Stimulated activated CD8-positive, alpha-beta memory T cell treated with anti-CD3 and anti-CD28 coated beads, Interleukin-4, amount 100 ng/mL, for 48 hours (primary cell): ENCODE measurements at places on chromosomes 1 and 21.

DNA sequence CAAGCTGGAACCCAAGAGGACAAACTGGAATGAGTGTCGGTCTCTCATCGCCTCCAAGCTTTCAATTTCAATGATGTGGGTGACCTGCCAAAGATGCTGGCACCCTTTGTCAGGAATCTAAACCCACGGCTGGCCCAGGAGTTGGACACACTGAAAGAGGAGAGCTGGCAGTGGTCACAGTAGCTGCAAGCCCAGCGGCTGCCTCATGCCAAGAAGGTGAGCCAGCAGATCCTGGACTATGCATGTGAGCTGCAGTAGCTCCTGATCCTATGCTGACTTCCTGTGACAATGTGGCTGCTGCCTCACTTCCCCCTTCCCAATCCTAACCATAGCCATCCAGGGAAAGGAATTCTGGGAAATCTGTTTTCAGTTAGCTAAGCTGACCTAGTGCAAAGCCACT lies 117.0 kb upstream of the VAV3 start:
- no peak for DNase-seq

GRCh38 chr21:26513212-26513611 lies 59.9 kb downstream of the CYYR1 start:
- no peak for DNase-seq

DNA sequence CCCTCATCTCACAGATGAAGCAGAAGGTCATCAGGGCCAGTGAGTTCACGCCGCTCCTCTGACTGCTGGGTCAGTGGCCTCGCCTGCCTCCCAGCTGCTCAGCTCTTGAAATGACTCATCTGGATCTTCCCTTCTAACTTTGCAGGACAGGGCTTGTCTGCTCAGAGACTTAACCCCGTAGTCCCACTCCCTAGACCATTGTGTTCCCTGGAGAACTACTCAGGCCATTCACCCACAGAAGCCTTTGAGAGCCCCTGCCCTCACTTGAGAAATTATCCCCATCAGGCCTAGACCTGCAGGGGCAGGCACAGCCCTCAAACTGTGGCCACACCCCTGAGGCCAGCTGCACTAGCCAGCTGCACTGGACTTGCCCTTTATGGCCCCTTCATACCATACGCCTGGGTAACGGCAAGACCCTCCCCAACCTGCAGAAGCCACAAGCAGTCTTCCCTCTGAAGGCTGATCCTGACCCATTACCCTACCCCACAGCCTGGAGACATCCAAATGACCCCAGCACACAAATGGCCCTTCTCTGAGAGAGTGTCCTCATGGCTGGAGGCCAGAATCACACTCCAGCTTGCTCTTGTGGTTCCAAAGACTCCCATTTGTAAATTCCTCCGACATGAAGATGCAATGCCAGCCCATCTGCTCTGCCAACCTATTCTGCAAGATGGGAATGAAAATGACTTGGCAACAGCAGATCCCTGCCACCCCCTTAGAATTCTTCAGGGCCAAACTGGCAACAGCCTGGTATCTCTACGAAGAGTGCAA lies 33.2 kb downstream of the RCSD1 start:
- no peak for DNase-seq

GRCh38 chr21:27260728-27261127 lies 293.8 kb upstream of the ADAMTS5 start:
- DNase-seq = no peak

DNA sequence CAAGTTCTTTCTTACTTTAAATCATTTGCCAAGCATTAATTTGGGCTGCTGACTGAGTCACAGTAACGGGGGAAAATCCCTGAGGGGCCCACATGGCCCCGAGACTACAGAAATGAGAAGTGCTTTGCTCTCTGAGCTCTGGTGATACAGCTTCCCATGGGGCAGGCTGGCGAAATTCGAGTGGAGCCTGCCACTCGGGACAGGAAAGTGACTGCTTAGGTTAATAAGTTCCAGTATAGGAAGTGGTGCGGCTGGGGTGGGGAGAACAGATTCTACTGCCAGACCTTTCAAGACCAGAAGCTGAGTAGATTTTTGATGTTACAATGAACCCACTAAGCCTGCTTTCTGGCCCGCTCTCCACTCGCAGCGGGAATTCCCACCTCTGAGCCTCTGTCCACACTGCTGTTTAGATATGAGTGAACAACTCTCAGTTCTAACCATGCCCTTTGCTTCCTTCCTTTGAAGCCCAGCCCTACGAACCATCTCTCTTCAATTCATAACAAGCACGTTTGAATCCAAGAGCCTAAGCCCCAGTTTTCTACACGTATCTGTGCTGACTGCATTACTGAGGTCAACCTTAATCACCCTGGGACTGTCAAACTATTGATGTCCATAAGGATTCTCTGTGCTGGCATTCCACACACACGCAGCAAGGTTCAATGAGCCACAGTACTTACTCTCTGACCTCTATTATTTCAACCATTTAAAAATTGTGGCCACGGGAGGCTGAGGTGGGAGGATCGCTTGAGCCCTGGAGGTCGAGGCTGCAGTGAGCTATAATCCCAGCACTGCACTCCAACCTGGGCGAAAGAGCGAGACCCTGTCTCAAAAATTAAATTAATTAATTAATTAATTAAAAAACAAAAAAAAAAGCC lies 9.6 kb downstream of the ZBTB17 start:
- peak; percentile 87 for DNase-seq

DNA sequence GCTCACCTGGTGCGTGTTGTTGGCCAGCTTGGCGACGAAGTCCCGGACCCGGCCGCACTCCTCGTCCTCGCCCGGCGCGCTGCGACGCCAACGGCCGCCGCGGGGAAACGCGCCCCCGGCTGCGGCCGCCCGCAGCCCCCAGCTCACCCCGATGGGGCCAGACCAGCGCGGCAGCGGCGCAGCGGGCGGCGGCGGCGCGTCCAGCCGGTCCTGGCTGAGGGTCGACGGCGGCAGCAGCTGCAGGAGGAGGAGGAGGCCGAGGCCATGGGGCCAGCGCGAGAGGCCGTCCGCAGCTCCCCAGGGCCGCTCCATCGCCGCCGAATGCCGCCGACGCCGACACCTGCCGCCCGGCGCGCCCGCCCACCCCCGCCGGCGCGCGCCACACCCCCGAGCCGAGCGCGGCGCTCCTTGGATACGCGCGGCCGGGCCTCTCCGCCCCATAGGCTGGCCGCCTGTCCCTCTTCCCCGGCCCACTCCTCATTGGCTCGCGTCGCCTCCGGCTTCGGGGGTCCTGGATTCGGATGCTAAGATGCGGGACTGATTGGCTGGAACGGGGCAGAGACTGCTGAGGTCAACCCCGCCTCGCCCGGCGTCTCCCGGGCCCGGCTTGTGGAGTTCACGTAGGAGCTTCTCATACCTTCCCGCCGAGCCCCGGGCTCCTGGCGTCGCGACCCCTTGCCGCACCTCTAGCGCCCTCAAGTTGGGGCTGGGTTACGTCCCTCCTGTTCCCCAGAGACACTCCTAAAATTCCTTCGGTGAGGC lies at the start of gene SORT1:
SORT1 (minus strand) TSS at position 338 of the 762 bp plus-strand sequence; CDS start at position 312, 26 bp downstream.
- peak; percentile 74 for DNase-seq

GRCh38 chr21:45607021-45607908 lies 36.3 kb upstream of the PCBP3 start:
- DNase-seq = peak; percentile 40

GRCh38 chr1:27526569-27527222 lies 36.7 kb upstream of the WASF2 start:
- DNase-seq = peak; percentile 61

DNA sequence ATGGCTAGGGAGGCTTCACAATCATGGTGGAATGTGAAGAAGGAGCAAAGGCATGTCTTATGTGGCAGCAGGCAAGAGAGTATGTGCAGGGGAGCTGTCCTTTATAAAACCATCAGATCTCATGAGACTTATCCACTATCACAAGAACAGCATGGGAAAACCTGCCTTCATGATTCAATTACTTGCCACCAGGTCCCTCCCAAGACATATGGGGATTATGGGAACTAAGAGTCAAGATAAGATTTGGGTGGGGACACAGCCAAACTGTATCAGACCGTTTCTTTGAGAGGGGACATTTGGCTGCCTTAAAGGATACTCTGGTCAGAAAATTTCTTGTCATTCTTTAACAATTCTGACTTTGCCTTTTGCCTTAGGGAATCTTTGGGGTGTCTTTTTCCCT lies 3.2 kb upstream of the XPR1 start:
- no peak for DNase-seq

- no peak for DNase-seq
These were observed 145.7 kb downstream of the CASZ1 start for GRCh38 chr1:10650556-10651388.

DNA sequence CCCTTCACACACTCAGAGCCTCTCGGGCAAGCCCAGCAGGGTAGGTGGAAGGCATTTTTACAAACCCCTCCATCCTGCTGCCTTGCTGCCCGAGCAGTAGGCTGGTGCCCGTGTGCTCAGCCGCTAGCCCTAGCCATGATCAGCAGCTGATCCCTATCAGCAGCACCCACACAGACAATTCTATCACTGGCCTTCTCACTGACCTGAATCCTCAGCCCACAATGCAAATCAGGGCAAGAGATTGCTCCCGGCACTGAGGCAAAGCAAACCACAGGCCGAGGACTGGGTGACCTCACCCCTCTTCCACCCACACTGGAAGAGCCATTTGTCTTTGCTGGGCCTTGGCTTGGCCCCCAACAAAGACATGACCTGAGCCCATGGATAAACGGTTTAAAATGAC lies 895 bp upstream of the PDZK1 start:
- no peak for DNase-seq

DNA sequence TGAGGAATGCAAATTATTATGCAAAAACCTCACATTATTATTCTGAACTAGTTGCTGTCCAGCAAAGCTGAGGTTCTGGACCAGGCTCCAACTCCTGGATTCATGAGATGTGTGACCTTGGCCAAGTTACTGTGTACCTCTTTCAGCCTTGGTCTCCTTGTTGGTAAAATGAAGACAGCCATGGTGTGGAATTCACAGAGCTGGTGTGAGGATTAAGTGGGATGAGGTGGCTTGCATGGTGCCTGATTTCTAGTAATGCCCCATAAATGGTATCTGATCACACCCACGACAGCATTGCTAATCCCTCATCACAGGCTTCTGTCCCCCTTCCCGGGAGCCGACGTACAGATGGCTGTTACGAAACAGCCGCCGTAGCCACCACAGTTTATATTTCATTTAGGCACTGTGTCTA lies 59.6 kb downstream of the PGBD5 start:
- DNase-seq = no peak

DNA sequence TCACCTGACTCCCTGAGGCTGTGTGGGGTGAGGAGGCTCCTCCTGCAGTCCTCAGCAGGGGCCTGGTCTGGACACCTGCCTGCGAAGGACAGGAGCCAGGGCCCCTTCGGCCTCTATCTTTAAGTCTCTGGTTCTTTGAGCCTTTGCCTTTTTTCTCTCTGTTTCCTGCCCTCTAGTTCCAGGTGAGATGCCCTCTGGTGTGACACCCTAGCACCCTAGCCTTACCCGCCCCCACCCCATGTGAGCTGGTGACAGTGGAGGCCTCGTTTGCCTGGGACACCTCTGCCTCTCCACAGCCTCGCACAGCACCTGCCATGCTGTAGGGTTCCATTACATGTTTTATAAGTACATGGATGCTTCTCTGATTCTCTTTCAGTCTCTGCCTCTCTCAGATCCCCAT lies 47.3 kb downstream of the DDX20 start:
- DNase-seq = no peak

DNA sequence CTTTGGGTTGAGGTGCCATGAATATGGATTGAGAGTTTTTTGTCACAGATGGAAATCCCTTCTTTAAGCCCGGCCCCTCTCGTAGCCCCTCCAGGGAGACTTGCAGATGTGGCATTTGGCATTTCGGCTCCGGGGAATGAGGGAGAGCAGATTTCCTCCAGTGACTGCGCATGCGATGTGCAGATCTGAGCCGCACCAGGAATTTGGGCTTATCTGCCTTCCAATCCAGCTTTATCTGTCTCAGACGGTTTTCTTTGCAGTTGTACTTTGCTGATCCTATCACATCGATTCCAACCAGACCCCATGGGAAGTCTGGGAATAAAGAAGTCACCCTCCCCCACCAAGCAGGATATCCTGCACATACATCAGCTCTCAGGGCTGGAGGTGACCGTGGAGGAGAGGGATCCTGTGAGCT lies 11.7 kb downstream of the KIF26B start:
- DNase-seq = no peak

- DNase-seq = no peak
These were observed 29.5 kb downstream of the TGFB2 start for GRCh38 chr1:218374401-218375353.

DNA sequence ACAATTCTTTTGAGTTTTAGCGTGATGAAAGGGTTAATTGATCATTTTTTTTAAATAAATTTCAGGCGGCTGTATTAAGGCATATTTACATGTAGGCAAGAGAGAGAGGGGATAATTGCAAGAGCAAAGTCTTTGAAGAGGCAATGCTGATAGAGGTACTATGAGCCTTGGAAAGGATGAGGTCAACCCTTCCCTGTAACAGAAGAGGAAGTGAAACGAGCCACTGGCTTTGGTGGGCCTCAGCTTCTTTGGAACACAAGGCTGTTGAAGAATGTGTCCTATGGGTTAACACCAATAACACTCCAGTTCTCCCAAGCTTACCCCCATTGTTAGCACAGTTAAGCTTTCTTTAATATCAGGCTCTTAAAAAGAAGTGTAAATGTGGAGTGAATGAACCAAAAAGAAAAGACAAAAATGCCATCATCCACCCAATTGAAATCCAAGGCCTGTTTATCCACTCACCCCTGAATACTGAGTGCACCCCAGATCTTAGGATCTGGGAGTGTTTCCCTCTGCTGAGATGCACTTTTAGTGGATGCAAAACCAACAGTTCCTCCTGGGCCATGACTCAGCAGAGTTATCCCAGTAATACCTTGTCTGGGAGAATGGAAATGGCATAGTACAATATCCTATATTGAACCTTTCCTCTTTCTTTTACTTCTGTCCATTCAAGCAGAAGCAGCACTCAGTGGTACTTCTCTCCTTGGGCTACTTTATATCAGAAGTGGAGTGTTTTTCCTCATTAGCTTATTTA lies 216.4 kb downstream of the SLC44A5 start:
- DNase-seq = no peak

GRCh38 chr1:86822459-86822858 lies 91.5 kb downstream of the SELENOF start:
- no peak for DNase-seq

- DNase-seq = no peak
These were observed 40.1 kb downstream of the CACNA1S start for GRCh38 chr1:201072149-201072548.

- DNase-seq = peak; percentile 10
These were observed 6.2 kb downstream of the KRTAP10-12 start for GRCh38 chr21:44702973-44703730.

DNA sequence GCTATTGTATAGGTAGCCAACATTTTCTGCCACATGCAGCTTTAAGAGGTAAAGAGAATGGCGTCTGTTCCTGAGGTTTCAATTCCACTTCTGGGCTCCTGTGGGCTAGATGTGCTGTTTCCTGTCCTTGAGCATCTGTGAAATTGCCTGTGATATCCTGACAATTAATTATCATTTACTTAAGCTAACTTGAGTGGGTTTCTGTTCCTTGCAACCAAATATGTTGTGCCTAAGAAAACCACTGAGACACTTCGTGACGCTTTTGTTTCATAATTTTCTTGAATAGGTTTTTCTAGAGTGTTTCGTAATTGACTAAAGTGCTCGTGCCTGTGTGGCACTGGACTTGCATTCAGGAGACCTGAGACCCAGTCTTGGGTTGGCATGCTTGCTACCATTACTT lies 127.3 kb upstream of the POU3F1 start:
- no peak for DNase-seq
